Inflammatory macrophage treated with lipopolysaccharide for 4 hours (primary cell): ENCODE measurements at places on chromosomes 6 and 20.

DNA sequence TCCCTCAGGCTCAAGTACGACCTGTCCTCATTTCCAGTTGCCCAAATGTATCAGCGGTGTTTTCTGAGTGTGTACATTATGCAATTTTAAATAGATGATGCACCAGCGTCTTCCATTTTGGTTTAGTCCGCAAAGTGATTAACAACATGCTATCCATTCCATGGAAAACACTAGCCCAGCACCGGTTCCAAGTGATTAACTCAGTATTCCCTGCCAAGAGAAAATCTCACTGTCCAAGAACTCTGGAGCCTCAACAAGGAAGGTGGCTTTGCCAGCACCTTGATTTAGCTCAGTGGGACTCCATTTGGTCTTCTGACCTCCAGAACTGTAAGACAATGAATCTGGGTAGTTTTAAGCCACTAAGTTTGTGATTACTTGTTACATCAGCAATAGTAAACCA lies 107.2 kb downstream of the FOXC1 start:
- no peak for DNase-seq

DNA sequence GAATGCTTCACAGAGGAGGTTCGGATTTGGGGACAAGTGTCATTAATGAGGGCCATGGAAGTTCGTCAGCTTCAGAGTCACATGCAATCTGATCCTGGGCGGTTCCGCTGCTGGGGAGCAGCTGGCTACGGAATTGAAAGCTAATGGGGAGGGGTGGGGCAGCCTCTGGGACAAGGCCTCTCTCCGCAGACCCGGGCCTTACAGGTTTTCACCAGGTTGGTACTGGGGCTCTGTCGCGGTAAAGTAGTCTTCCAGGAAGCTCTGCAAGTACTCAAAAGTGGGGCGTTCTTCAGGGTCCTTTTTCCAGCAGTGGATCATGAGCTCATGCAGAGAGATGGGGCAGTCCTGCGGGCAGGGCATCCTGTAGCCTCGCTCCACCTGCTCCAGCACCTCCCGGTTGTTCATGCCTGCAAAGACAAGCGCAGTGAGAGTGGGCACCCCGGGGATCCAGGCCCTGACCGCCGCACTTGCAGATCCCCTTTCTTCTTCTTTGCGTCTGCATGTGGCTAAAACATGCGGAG lies 55.9 kb upstream of the TRAF3IP2 start:
- no peak for DNase-seq

DNA sequence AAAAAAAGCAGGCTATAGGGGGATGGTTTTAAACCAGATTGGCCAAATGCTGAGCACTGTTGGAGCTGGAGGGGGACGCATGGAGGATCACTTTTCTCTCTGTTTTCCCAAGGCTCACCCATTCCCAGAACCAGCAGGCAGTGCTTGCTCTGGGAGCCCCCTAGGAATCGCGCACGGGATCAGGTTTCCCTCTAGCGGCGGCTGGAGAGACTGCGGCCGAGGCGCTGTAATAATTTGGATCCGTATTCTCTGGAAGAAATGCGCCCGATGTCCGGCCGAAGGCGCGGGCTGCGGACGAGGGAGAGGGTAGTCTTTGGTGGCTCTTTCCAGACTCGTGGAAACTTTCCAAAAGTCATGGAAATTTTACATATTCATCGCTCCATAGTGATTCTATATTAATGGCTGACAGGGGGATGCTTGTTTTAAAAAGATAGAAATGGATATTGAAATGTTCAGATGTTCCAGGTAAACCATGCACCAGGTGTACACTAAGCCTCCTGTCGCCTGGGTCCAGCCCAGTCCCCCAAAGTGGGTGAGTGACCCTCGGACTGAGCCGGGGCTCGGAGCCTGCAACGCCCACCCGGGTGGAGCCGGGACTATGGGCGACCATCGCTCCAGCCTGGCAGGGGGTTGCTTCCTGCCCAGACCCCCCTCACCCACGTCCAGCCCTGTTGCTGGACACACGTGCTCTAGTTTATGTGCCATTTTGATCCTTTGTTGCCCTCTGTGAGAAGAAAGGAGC lies 78.7 kb upstream of the PHACTR3 start:
- peak; percentile 32 for DNase-seq

- DNase-seq = no peak
Observed at GRCh38 chr6:81762132-81762531, 9.7 kb upstream of the TENT5A start.

DNA sequence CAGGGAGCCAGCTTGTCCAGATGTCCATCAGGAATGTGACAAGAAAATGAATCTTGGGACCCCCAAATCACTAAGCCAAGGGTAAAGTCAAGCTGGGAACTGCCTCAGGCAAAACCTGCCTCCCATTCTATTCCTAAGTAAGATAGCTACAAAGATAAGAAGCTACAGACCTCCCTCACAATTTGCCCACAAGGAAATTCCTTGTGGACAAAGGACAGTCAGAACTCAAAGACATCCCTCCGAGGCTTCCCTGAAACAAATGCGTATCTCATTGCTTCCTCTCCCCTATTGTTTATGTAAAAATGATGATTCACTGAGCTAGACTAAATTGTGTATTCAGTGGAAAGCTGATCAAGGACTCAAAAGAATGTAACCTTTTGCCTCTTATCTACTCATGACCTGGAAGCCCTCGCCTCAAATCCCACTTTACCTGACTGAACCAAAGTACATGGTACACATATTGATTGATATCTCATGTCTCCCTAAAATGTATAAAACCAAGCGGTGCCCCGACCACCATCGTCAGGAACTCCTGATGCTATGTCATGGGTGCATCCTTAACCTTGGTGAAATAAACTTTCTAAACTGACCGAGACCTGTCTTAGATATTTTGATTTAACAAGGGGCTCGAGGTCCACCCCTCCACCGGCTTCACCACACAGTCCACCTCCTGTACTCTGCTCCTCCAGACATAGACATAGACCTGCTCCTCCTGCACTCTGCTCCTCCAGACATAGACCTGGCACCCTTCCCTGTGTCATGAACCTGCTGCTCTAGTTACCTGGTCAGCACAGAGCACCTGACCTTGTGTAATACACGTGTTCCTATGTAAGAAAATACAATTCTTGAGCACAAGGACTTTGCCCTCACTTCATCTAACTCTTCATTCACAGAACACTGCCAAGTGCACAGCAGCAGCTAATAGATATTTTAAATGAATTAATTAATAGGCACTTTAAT lies 81.4 kb downstream of the WDR27 start:
- DNase-seq = no peak

- DNase-seq = no peak
Observed at GRCh38 chr20:5482791-5483190, 166.0 kb upstream of the PROKR2 start.

DNA sequence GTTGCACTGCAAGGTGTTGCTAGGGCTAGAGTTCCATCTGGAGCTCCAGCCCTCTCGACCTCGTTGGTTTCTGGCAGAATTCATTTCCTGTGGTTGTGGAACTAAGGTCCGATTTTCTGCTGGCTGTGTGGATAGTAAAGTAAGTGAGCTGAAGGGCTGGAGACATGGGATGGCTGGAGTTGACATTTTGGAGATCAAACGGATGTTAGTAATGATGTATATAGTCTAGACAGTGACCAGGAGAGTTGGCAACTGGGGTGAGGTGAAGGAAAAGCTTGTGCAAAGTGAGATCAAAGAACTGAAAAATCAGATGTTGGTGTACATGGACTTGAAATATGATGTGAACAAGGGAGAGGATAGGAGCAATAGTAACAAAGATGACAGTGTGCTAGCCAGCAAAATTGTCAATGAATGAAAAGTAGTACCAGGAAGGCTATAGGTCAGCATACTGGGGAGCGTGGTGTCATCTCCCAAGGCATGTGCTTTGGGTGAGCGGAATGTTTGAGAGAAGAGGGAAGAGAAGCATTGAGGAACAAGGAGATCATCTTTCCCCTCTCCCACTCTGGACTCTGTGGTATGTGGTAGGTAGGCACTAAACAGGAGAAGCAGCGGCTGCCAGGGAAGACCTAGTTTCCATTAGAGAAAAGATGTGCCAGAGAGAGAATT lies 7.8 kb downstream of the QRSL1 start:
- peak; percentile 35 for DNase-seq

- peak; percentile 50 for DNase-seq
Observed at GRCh38 chr20:51639206-51639832, 96.8 kb upstream of the NFATC2 start.

DNA sequence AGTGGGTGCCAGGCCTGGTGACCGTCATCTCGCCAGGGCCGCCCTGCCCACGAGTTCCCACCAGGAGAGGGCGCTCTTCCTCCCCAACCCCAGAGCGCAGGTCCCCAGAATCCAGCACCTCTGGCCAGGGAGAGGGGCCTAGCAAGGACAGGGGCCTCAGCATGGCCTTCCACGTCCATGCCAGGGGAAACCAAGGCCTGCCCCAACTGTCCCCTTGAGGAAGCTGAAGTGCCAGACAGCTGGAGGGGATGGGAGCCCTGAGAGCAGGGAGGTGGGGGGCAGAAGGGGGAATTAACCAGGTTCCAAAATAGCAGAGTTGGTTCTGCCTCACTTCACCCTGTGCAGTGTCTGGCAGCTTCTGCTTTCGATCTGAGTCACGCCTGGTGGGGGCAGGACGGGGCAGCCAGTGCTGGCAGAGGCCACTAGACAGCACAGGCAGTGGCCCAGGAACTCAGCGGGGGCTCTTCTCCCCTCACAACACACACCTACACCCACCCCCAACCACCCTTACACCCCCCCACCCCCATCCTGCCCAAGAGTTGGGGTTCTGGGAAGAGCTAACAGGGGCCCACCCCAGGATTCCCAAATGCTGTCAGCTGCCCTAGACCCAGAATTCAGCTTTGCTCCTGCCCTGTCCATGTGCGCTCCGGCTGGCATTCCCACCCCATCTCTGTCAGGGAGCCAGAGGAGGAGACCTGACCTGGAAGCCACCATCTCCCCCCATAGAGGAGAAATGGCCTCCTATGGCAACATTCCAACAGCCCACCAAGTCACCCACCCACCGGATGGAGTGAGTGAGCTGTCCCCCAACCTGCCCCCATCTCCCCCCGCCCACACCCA lies 29.2 kb downstream of the TFEB start:
- DNase-seq = peak; percentile 94
